C1 segment of cervical spinal cord (tissue), 14 donors: ENCODE measurements at places on chromosomes 5 and 9.

- peak; percentile 4 for DNase-seq
Observed at GRCh38 chr9:101738566-101739183, at the start of gene GRIN3A. Gene GRIN3A, minus strand, starts transcription at chr9:101738647. Its CDS starts 668 bp downstream, at chr9:101737979.

GRCh38 chr5:127887282-127887681 is 184.1 kb downstream of the CCDC192 start:
- DNase-seq: no peak

DNA sequence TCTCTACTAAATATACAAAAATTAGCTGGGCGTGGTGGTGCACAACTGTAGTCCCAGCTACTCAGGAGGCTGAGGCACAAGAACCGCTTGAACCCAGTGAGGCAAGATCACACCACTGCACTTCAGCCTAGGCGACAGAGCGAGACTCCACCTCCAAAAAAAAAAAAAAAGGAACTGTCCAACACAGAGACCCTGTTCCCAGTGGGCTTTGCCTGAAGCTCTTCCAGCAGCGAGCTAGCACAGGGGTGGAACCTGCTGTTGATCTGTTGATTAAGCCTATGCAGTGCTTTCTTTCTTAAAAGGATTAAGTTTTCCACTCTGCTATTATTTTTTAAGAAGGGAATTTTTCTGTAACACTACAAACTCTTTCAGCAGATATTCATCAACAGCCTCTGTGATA is 171.0 kb upstream of the TUT7 start:
- DNase-seq: no peak

DNA sequence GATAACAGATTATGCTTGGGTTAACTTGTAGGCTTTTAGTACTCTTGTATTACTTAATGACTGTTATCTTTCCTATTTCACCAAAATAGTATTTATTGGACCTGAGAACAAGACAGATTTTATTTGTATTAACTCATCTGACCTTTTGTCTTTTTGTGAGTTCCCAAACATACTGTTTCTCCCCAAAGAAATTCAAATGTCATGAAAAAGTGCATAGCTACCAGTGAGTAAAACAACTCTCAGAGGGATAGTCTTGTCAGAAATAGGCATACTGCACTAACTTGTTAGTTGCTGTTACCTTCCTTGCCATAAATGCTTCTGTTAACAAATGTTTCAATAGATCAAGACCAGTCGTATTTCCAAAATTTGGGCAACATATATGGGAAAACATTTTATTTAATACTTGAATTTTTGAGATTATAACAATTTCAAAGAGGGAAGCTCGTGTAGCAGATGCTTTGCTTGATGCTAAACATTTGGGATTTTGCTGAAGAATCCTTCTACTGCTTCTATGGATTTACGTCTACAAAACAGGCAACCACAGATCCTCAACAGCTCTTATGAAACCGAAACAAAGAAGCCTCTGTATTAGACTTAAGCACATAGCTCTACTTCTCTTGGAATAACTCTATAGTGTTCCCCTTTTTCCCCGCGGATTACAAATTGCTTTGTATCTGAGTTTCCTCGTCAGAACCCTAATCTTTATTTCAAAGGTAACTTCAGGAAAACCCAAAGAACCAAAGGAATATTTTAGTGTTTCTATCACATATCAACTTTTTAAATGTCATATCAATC is 248.8 kb downstream of the MCTP1 start:
- no peak for DNase-seq

- DNase-seq: no peak
Observed at GRCh38 chr5:143576711-143577484, 173.4 kb upstream of the NR3C1 start.

DNA sequence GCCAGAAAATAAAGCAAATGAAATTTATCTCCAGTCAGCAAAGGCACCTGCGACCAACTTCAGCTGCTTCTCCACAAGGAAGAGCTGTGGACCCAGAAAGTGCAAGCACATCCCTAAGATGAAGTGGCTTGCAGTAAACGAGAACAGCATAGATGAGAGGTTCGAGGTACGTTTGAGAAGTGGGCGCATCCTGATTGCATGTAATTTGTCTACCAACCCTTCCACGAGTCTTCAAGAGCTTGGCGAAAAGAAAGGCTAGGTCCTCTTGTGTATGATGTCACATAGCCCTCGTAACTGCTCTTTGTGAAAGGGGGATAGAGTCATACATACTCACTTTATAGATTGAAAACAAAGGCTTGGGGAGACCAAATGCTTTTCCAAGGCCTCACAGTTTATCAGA is 6.0 kb upstream of the LCP2 start:
- DNase-seq: no peak

- peak; percentile 27 for DNase-seq
Observed at GRCh38 chr9:114207034-114207810, 51.9 kb downstream of the COL27A1 start.

DNA sequence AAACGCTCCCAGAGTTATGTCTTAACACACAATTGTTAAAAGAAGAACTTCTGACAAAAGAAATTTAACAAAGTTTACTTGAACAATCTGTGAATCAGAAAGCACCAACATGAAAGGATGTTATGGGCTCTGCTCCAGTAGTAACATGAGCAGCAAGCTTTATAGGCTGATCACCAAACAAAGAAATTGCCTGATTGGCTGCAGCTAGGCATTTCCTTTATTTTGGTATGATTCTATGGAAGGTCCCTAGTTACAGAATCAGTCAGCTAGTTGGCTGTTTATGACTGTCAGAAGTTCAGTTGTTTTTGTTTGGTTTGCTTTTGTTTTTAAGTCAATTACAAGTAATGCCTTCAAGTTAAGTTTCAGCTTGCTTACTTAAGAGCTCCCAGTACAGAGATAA is 102.4 kb upstream of the SMC2 start:
- no peak for DNase-seq

- DNase-seq: no peak
Observed at GRCh38 chr9:37209431-37210386, 89.3 kb downstream of the ZCCHC7 start.

- no peak for DNase-seq
Observed at GRCh38 chr9:124260769-124261603, 3.2 kb downstream of the NEK6 start.

GRCh38 chr5:132067451-132067850 is 6.1 kb upstream of the CSF2 start:
- no peak for DNase-seq

DNA sequence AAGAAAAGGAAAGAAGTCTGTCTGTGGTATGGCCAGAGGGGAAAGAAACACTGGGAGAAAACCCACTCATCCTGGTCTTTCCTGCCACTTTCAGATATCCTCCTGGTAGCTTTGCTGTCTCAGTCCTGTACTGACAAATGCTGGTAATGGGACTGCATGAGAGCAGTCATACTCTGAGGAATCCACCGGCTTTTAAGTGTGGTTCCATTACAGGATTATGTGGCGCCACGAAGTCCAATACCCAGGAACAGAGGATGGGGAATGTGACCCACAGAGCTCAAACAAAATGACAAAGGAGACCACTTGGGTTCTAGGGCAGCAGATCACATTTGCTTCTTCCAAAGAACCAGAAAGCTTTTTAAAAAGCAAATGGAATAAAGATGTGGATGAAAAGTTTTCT is 26.3 kb upstream of the FBP1 start:
- DNase-seq: no peak

DNA sequence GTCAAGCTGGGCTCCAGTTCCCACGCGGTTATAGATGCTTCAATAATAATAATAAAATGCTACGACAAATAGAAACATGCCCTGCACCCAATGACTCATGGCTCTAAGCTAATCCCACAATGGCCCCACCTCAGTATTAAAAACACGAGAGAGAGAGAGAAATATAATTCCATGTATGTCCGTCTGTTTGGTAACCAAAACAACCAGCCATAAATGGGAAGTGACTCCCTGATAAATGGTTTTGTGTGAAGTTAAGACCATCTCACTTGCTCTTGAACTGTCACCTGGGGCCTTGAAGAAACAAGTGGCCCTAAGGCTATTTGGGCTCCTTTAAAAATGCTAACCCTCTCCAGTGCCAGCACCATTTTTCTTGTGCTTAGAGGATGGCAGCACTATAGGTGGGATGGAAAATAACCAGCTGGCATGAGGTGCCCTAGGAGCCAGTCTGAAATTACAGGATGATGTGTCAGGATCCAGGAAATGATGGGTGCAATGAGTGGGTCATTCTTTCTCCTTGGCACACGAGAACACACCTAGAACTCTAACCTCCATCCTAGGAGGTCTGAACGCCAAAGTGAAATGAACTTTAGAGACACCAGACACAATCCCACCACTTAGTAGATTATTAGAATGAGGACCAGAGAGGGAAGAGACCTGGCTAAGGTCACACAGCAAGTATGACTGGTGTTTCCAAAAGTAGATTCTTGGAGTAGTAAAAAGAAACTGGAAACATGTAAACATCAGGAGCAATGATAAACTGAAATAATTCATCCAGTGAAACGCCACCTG is 35.7 kb upstream of the ADRB2 start:
- DNase-seq: no peak

DNA sequence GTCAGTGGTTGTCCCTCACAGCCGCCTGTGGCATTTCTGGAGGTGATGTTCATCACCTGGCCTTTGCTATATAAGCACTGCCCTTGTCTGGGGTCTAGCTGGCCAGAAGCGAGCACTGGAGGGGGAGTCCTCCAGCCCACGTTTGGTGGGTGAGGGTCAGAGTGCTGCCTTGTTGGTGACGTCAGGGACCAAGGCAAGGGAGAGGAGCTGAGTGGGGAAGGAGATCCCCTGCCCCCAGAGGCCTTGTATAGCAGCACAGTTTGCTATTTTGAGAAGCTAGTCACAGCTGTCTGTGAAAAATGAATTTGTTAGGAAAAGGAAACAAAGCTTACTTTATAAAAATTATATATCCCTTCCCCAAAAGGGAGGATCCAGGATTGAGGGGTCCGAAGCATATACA is 49.8 kb downstream of the SYK start:
- no peak for DNase-seq

GRCh38 chr5:37575541-37576489 is 196.7 kb downstream of the WDR70 start:
- no peak for DNase-seq
